Naive thymus-derived CD8-positive, alpha-beta T cell (primary cell): ENCODE measurements at places on chromosomes 3 and 15.

- no peak for DNase-seq
Observed at GRCh38 chr3:32592696-32593353, 22.2 kb upstream of the DYNC1LI1 start.

DNA sequence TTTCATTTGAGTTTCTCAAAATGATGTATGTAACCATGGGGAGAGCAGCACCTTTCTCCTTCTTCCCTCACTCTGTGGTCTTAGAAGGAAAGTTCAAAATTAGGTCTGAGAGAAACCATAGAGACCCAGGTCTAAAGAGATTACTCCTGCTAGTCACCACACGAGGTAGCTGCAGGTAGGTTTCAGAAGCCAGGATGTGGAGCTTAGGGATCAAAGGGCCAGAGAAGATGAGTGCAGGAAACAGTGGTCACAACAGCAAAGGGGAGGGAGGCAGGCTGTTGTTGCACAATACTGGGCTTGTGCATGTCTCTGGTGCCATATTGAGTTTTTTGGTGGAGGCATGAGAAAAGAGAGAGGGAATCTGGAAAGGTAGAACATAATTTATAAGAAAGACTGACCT is 583.6 kb downstream of the AGBL1 start:
- DNase-seq, result no peak

DNA sequence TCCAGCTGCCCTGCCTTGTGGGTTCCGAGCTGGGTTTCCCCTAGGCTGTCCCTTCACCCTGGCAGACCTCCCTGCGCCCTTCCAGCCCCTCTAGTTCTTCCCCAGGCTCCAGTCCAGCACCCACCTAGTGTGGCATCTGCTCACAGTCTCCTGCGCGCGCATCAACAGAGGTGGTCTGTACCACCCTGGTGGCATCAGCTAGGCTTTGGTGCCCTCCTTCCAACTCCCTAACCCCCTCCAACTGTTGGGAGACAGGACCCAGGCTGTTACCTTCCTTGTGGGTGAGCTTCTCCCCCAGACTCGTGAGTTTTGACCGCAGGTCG is 8.0 kb downstream of the CALML4 start:
- no peak for DNase-seq

GRCh38 chr3:88758676-88759075 is 348.7 kb upstream of the EPHA3 start:
- no peak for DNase-seq

GRCh38 chr15:65824941-65825544 is 33.0 kb upstream of the DENND4A start:
- DNase-seq, result no peak

GRCh38 chr3:105837143-105837740 is 31.6 kb downstream of the CBLB start:
- DNase-seq, result no peak

GRCh38 chr15:91975241-91975978 is 121.9 kb downstream of the SLCO3A1 start:
- DNase-seq, result no peak

- DNase-seq, result no peak
Observed at GRCh38 chr15:81514725-81515124, 140.7 kb upstream of the TMC3 start.

- no peak for DNase-seq
Observed at GRCh38 chr15:63156755-63157117, 541 bp downstream of the RPS27L start.

GRCh38 chr3:105345156-105345555 is 21.6 kb upstream of the ALCAM start:
- DNase-seq, result no peak

DNA sequence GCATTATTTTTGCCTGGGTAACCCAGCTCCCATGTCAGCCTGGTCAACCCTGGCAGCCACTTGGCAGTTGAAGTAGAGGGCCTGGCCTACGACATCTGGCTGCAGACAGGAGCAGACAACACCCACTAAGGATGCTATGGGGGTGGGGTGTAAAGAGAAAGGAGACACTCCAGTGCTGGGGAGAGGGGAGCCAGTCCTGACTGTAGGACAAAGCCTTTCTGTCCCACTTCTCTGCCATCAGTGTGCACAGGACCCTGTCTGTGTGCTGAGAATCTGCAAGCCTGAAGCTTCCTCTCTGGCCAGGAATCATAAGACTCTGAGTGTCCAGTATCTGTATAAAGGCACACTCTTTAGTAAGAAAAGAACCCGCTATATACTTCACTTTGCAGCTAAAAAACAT is 96.3 kb upstream of the CHRM5 start:
- DNase-seq, result no peak

- no peak for DNase-seq
Observed at GRCh38 chr15:33955945-33956344, 12.4 kb upstream of the CHRM5 start.

GRCh38 chr3:169602482-169602881 is 61.0 kb downstream of the MECOM start:
- DNase-seq, result no peak

GRCh38 chr3:85589145-85589544 is 630.4 kb downstream of the CADM2 start:
- DNase-seq, result no peak

GRCh38 chr3:107523289-107523538 is 452 bp downstream of the BBX start:
- no peak for DNase-seq

DNA sequence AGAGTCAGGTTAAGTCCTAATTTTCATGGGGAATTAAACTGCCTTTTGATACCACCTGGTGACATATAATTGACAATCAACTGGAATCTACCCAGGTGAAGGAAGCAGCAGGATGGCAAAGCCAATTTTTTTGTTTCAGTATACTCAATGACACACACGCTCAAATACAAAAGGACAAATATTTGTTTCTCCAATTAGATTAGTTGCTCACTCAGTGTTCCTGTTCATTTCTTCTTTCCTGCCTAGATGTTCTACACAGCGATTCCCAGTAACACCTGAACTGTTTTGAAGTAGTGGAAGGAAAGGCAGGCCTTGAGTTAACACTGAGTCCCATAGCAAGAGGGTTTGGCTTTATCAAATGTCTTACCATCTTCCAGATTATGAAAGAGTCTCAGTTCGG is 157.5 kb downstream of the PDZRN3 start:
- no peak for DNase-seq

DNA sequence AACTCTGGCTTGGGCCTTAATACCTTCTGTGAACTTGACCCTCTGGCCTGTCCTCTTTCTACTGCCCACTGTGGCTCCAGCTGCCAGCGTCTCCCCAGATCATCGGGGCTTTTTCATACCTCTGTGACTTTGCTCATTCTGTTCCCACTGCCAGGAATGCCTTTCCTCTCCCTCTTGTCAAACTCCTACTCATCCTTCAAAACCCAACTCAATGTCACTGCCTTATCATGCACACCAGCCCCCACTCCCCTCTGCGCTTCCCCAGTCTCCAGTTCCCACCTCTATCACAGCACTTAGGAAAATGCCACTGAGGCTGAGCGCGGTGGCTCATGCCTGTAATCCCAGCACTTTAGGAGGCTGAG is 4.9 kb downstream of the ANPEP start:
- DNase-seq, result peak; percentile 24

- no peak for DNase-seq
Observed at GRCh38 chr3:24270744-24271143, 223.9 kb downstream of the THRB start.

DNA sequence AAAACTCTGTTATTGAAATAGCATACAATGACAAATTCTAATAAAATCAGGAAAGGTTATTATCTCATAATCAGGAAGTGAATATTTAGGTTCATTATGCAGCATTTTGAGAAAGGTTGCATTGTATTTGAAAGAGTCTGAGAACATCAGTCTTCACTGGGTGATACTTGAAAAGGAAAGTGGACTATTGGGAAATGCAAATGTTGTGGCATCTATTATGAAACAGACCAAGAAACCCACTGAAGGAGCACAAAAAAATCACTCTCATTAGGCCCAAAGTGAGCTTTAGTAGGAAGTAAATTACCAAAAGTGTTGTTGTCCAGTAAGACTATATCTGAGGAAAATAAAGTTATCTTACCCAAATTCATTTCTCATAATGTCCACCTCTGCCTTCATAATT is 90.8 kb downstream of the ZPLD1 start:
- DNase-seq, result no peak

DNA sequence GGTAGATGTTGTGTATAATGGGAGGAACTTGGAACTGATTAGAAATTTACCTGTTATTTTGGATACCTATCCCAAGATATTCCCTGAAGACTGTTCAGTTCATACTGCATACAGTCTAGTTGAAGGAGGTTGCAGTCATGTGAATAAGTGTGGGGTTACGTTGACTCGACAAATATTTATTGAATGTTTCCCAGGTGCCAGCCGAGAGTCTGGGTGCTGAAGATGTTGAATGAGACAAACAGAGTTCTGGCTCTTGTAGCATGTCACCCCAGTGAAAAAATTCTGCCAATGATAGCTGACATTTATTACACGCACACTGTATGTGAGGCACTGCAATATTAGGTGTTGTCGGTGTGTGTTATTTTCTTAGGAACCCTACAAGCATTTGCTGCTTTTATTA is 176.0 kb downstream of the KCNMB2 start:
- DNase-seq, result no peak

DNA sequence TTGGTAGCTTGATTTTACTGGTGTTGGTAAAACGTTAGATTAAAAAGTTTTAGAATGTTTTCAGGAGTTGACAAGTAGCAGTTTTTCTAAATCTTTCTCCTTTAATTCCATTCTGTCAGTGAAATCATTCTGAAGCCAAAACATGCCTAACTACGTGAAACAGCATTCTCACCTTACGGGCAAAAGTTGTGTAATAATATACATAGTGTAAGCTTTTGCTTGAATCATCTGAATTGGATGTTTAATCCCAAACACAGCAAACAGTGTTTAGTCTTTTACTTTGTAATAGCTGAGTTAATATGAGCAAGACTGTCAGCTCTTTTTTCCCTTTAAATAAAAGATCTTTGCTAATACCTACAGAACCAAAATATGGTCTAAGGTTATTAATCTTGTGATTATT is 100.6 kb downstream of the CYP19A1 start:
- no peak for DNase-seq

DNA sequence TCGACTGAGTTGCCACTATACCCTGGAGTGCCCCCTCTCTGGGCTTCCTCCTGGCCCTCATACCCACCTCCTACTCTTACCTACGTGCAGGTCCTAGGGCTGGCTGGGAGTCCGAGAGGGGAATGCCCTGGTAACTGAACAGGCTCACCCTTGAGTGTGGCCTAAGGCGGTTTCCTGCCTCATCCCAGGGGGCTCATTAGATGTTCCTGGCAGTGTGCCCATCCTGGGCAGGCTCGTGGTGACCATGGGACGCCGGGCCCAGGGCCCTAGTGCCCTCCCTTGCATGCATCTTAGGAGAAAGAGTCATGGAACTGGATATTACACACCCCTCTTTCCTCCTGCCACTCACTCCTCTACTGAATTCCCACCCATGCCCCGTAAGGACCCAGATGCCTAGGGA is 2.8 kb downstream of the SEMA4B start:
- no peak for DNase-seq

GRCh38 chr3:43014241-43014640 is 35.1 kb downstream of the GASK1A start:
- peak; percentile 12 for DNase-seq

DNA sequence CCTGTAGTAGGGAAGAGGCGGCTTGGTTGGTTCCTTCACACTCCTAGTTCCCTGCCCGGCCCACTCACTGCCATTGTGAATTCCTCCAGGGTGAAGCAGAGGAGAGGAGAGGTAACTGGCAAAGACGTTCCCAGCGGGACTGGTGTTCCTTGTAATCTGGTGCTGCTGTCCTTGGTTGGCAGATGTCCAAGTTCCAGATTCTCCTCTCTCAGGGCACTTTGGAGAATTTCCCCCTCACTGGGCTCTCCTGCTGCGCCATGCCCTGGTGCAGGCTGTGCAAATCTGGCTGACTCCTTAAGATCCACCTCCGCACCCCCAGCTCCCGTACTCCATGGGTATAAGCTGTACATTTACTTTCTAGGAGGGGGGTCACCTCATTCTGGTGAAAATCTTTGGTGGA is 37.3 kb downstream of the THSD4 start:
- no peak for DNase-seq

DNA sequence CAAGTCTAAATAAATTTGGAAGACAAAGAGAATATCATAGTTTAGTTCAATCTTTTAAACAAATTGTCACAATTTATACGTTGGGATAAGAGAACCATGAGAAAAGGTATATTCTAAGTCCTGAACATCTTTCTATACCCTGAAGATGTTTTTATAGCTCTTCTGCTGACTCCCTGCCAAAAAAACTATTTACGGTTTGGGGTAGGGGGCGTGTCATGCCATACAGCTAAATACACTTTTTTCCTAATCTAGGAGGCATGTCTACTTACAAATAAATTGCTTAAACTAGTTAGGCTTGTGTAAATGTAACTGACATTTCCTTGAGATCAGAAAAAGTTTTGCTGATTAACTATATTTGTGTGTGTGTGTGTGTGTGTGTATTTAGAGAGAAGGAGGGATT is 163.3 kb downstream of the PGPEP1L start:
- DNase-seq, result no peak

- no peak for DNase-seq
Observed at GRCh38 chr3:169269005-169269404, 394.5 kb downstream of the MECOM start.

GRCh38 chr15:73572296-73572695 is 60.9 kb downstream of the NPTN start:
- DNase-seq, result no peak

DNA sequence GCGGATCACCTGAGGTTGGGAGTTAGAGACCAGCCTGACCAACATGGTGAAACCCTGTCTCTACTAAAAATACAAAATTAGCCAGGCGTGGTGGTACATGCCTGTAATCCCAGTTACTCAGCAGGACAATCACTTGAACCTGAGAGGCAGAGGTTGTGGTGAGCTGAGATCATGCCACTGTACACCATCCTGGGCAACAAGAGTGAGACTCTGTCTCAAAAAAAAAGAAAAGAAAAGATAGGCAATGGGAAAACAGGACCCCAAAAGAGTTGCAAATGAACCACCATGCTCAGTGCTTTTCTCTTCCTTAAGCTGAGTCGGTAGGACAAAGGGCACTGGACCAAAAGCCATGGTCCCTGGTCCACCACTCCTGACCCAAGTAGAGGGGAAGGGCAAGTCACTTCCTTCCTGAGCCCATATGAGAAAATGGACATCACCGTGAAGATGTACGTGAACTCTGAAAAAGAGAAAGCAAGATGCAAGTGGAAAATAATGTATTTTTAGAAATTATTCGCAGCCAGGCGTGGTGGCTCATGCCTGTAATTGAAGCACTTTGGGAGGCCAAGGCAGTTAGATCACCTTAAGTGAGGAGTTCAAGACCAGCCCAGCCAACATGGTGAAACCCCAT is 2.6 kb downstream of the ITGB5 start:
- no peak for DNase-seq
